Cardiac septum (tissue), 1 donor: ENCODE measurements at places on chromosomes 7 and 10. TPM values are rescaled to one million over a fixed set of nuclear protein-coding genes. Genes with fewer than 3 reads are reported as not detected.

- DNase-seq, result no peak
These were observed 11.1 kb downstream of the KCTD7 start for GRCh38 chr7:66639773-66640172.

GRCh38 chr10:90588222-90588621 lies 269.6 kb downstream of the HTR7 start:
- no peak for DNase-seq

DNA sequence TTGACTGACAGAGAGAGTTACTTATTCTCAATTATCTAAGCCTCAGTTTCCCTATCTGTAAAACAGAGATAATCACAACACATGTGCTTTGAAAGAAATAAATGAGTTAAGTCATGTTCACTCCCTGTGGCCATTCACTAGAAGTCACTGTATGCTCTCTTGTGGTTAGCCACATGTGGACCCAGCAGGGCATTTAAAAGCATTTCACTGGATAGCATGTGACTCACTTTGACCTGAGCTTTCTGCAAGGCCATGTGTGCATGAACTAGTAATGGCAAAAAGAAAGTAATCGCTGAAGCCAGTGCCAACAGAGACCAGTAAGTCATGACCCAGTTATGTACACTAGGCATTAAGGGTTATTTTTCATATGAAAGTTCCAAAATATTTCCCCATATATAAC lies 557.0 kb upstream of the IGFBP3 start:
- DNase-seq, result no peak

GRCh38 chr10:102020938-102021337 lies 35.0 kb downstream of the ARMH3 start:
- no peak for DNase-seq

DNA sequence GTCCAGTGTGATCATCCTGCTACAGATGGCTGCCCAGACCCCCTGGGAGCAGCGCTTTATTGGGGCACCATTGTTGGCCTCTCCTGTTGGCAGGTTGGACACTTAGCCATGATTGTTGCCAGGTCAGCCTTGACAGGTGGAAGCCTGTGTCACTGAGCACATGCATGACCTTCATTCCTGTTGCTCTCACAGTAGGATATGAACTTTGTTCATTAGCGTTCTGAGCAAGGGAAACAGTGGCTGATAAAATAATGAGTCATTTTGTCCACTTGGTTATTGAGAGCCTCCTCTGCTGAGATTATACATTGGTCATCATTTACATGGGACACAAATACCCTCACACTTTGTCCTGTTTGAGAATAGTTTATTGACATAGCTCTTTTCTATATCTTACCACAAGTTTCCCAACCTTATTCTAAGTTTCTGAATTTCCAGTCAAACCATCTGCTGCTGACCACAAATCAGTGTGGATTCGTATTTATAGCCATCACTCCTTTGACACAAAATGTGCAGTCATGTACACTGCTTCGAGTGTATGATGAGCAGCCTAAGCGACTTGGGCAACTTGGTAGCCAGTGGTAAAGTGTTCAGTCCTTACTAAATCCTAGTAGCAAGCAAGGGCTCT lies 102.6 kb downstream of the TPST1 start:
- DNase-seq, result no peak

DNA sequence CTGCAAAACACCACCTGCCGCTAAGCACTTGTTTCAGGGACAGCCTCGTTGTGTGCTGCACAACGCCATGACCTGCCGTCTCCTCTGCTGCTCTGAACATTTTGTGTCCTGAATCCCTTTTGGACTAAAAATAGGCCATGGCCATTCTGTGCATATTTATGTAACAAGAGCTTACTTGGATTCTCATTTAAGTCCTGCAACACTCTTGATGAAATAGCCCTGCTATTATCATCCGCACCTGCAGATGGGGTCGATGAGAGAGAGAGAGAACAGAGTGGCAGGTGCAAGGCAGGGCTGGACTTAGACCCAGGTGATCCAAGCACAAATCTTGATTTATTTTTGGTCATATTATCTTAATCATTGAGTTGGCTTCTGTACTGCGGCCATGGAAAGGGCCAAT lies 121.2 kb upstream of the PRKCQ start:
- DNase-seq, result no peak

DNA sequence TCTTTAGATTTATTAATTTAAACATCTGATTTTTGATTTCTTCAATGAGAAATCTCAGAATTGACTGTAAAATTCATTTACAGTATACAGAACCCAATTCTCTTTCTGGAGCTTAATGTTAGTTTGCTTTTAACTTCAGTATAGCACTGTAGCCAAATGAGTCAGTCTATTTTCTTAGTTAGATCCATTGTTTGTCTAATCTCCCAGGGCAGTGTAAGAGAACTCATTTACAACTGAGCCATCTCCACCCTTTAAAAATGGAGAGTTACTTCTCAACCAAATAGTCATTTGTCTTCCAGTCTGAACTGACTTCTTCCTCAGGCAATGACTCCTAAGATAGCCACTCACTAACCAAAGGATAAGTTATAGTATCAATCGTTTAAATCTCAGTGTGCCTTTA lies 3.0 kb upstream of the WNT2 start:
- no peak for DNase-seq

- no peak for DNase-seq
These were observed 50.7 kb downstream of the MDFIC start for GRCh38 chr7:114972567-114972966.

- no peak for DNase-seq
These were observed 1.5 kb downstream of the IL15RA start for GRCh38 chr10:5975641-5976473.

GRCh38 chr10:84401854-84402611 lies 73.6 kb downstream of the CCSER2 start:
- DNase-seq, result no peak

DNA sequence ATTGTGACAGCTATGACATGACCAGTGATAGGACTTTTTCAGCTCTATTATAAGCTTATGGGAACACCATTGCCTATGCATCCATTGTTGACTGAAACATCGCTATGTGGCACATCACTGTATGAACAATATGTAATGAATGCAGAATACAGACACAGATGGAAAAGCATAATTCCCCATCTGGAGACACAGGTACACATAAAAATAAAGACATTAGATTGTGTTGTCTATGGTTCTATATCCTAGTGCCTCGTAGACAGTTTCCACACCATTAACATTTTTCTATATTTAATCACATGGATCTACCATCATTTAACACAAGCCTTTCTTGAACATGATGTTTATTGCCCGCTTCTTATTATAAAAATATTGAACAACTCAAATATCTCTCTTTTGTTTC lies 96.3 kb upstream of the STK17A start:
- no peak for DNase-seq

DNA sequence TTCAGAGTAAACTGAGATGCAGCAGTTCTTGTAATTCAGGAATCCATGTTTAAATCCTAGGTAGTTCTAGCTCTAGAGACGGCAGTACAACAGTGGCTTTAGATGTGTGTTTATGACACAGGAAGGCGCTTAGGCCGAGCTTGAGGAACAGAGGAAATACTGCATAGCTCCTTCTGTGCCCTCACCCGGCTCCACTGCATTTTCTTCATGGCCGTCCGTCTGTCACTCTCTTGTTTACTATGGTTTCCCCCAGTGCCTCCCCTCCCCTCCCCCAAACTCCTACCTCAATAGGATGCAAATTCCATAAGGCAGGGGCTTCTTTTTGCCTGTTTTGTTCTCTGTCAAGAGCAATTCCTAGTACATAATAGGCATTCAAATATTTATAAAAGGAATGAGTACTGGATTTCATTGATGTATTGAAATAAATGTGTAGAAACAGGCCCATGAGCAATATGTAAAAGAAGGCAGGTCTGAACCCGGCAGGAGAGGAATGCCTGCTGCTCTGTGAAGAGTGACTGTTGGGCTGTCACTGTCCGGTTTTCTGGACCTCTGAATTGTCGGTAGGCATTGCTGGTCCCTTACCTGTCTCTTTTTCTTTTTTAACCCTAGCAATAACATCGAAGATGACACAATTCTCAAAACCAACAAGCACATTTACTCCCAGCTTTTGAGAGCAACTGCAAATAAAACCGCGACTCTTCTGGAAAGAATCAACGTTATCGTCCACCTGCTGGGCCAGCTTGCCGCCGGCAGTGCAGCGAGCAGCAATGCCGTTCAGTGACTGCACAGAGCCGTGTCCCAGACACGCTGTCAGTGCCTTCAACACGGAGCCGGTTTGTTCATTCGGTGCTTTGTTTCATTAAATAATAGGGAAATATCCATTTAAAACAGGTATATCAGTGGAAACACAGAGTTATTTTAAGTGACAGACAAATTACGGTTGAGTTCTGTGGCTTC lies 12.7 kb downstream of the MMP21 start:
- DNase-seq, result no peak

Gene UNCX
- total RNA-seq, result not detected

Gene MOGAT3
- total RNA-seq, result not detected

Gene CACNA2D1
- total RNA-seq, result 87.3 TPM

Gene MINPP1
- 7.3 TPM for total RNA-seq

Gene CHN2
- 33.6 TPM for total RNA-seq

Gene SLC26A3
- not detected for total RNA-seq
